A172 (cell line): ENCODE measurements at places on chromosomes 7 and 10.

DNA sequence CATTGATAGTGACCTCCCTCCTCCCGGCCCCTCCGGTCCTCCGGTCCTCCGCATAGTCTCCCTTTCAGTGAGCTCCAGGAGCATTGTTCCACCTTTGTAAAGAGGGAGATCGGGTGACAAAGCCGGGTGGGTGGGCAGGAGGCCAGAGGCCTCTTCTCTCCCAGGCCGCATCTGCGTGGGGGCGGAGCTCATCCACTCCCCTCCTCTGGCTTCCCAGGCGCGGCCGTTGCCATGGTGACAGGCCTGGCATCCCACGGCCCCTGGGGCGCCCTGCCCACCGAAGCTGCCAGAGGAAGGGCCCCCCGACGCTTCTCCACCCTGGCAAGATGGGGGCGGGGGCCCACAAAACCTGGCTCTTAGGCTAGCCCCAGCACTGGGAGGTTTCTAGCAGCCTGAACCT lies 4.4 kb upstream of the FZD9 start:
- no peak for DNase-seq

- no peak for DNase-seq
These were observed 143.4 kb upstream of the GLI3 start for GRCh38 chr7:42380401-42380800.

GRCh38 chr10:69073026-69073425 lies 14.9 kb upstream of the SRGN start:
- no peak for DNase-seq

DNA sequence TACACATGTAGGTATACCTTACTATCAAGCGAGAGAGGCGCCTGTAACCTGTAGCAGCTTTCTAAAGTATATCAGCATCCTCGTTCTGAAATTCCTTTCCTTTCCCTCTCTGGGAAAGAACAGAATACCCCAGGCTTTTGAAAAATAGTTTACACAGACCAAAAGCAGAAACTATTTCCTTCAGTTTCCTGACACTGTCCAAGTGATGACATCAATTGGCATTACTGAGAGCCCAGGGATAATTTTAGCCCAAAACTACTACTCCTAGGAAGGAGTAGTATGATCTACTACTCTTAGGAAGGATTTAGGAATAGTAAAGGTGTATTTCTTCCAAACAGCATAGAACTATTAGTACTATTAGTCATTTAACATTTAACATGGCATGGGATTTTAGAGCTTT lies 6.0 kb downstream of the GNG11 start:
- no peak for DNase-seq

DNA sequence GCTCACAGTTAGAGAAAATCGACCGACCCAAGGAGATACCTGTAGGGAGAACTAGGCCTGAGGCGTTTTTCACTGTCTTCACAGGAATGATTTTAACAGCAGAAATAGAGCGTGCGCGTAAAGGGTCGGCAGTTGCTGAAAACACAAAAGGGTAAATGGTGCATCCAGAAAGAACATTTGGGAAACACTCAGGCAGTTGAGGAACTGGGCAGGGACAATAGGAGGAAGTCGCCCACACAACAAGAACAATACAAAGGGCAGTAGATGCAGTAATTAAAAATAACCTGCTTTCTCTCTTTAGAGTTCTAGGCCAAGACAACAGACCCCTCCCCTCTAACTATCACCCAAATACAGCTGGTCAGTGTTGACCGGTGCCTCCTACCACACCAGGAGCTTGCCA lies 126.6 kb downstream of the SORBS1 start:
- DNase-seq: no peak

DNA sequence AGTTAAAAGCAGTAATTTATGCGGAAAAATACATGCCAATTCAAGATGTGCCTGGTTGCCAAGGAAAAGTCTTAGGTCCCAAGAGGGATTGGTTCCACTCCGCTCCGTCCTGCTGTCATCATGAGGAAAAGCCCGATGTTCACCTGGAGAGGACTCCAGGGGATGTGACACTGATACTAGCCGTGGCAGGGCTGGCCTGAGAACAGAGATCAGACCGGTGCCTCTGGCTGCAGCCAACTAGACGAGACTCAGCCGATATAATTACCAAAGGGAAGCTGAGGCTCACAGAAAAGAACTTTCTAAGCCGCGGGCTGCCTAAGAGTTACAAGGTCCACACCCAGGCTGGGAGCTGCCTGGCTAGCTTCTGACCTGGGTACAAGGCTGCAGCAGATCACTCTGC lies 81.3 kb upstream of the UNC5B start:
- DNase-seq: no peak

GRCh38 chr7:50684713-50685075 lies 98.0 kb downstream of the GRB10 start:
- no peak for DNase-seq

GRCh38 chr7:132105096-132105495 lies 471.2 kb downstream of the PLXNA4 start:
- DNase-seq: no peak

GRCh38 chr10:71429929-71430328 lies 33.2 kb downstream of the CDH23 start:
- no peak for DNase-seq

GRCh38 chr10:5949009-5949759 lies 28.2 kb downstream of the IL15RA start:
- DNase-seq: peak; percentile 60

GRCh38 chr10:29857843-29858701 lies 201.3 kb downstream of the JCAD start:
- DNase-seq: peak; percentile 79

DNA sequence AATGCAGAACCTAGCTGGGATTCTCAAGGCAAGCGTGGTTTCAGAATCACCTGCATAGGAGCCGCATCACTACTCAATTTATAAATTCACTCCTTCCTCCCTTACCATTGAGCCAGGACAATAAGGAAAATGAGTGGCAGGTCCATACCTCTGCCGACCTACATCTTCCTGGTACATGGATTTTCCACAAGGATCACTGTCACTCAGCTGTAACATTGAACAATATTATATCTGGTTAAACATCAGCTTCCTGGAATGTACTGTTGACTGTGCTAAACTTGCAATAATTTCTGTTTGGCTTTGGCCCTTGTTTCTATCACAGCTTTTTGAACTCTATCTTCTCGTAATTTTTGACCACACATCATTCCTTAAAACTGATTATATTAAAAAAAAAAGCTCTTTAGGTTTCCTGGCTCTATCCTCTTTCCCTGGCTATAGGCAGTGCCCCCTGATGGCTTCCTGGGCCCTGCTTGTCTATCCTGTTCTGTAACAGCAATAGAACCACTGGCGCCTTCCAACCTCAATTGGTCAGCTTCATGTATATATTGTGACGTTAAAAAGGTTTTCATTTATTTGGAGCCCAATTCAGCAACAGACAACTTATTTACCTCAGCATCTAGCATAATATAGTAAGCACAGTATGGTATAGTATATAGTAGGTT lies 59.2 kb downstream of the RNLS start:
- DNase-seq: no peak

DNA sequence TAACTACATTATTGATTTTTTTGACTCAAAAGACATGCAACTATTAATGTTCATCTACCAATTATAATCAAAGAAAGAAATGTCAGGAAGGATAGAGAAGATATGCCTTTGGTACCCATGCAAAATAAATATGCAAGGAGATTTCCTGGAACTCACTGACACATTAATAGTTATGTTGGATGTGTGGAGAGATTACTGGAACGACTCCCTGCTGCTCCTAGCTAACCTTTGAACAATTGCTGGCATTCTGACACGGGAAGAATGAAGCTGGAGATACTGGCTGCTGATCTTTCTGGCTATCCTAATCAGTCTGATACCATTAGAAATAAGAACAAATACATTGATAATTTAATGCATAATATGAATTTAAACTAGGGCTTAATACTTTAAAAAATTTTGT lies 507.9 kb upstream of the NRG3 start:
- DNase-seq: no peak

- DNase-seq: no peak
These were observed 97.1 kb downstream of the CSTF2T start for GRCh38 chr10:51602326-51602725.
